Activated naive CD4-positive, alpha-beta T cell (primary cell): ENCODE measurements at places on chromosomes 1 and 21.

DNA sequence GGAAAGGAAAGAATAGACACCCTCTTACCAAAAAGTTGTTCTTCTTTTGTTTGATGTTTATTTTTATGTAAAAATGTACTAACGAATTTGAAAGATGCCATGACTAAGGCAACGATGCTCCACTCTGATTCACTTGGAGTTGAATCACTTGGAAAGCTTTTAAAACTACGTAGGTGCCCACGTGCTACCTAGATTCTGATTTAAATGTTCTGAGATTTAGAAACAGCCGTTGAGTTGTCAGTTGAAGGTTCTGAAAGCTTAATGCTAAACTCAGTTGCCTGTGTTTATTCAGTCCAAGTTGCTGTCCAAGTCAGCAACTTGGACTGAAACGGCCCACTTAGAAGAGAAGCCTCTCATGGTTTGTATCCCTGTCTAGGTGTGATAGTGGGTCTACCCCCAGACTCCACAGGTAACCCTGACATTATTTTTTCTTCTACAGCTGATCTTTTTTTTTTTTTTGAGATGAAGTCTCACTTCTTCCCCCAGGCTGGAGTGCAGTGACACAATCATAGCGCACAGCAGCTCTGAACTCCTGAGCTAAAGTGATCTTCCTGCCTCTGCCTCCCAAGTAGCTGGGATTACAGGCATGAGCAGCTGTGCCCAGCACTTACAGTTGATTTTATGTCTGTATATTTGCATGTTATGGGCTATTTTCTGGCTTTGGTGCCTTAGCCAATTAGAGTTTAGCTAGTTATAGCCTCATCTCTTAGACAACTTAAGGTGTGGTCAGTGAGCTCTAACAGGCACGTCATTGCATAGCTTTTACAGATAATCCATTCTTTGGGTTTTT lies 1.4 kb upstream of the VAMP4 start:
- no peak for DNase-seq

DNA sequence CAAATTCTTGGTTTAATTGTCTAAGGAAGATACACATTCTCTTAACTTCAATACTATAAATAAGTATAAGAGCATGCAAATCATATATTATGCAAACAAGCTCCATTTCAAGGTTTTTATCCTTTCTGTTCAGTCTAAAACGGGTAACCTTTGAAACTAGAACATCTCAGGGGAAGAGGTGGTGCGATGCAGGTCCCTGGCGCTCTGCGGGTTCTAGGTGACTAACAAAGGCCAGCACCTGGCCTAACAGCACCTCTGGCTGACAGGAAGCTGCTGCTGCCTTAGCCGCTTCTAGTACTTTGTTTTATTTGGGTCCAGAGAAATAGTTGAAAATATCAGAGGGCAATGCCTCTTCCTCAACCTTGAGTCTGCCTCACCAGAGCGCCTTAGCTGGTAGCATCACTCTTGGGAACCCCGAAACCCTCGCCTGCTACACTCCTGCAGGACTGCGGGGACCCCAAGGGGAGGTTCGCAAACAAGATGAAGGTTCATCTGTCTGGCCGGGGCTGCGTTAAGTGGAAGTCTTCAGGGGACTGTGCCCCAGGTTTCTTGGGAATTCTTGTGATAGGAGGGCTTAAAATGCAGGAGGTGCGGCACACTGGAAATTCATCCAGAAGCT lies 45.5 kb downstream of the PRDM15 start:
- DNase-seq, result no peak

DNA sequence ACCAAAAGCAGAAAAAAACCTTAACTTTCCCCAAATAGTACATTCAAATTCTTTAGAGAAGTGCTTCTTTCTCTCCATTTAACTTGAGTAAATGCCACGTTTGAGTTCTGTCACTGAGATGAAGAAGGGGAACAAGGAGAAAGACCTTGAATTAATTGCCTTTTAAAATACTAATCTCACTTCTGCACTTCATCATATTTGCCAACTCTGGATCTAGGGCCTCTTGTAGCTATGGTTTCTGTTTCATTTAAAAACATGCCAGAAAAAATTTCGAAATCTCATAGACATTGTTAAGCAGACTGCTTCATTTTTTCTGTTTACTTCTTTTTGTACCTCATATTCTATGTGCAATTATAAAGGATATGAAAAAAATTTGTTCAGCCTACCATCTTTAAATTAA lies 24.6 kb downstream of the MIXL1 start:
- DNase-seq, result no peak

DNA sequence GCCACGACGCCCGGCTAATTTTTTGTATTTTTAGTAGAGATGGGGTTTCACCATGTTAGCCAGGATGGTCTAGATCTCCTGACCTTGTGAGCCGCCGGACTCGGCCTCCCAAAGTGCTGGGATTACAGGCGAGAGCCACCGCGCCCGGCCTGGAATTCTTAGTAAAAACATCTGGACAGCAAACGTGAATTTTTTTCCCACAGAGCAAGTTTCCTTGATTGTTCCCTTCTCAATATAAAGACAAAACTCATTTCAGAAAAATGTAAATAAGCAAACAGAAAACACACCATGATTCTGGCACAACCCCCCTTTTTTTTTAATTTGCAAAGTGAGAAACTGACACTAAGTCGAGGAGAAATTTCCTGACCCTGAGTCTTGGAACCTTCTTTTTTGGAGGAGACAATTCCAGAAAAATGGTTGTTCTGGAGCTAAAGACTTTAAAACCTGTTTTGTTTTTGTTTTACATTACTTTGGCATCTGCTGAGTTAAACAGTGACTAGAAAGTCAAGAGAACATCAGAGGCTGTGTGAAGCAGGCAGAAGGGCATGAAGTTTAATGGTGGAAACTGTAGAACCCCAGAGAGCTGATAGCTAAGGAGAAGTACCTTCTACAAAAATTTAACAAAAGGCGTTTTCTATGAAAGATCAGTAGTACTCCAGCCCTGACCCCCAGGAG lies 10.3 kb upstream of the HMGCS2 start:
- DNase-seq, result no peak

DNA sequence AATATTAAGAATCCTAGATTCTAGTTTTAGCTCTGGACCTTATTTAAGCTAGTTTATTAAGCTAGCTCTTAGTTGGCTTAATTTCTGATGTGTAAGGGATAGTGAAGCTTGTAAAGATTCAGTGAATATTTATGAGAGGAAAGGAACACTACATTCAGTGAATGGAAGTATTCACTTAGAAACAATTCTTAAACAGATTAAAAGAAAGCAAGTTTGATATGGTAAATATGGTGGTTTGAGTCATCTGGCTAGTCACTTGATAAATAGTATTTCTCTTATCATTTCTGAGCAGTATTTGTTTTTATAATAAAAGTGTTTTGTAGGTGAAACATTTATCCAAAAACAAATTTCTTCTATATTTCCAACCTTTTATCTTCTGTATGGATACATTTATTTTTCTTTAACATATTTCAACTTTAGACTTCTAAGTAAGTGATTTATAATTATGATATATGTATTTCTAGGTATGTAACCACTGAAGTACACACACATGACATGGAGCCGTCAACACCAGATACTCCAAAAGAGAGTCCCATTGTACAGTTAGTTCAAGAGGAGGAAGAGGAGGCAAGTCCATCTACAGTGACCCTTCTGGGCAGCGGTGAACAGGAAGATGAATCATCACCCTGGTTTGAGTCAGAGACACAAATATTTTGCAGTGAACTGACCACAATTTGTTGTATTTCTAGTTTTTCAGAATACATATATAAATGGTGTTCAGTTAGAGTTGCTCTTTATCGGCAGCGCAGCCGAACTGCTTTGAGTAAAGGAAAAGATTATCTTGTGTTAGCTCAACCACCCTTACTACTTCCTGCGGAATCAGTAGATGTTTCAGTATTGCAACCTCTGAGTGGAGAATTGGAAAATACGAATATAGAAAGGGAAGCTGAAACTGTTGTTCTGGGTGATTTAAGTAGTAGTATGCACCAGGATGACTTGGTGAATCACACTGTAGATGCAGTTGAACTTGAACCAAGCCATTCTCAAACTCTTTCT lies 55.6 kb downstream of the SUCO start:
- DNase-seq, result no peak

DNA sequence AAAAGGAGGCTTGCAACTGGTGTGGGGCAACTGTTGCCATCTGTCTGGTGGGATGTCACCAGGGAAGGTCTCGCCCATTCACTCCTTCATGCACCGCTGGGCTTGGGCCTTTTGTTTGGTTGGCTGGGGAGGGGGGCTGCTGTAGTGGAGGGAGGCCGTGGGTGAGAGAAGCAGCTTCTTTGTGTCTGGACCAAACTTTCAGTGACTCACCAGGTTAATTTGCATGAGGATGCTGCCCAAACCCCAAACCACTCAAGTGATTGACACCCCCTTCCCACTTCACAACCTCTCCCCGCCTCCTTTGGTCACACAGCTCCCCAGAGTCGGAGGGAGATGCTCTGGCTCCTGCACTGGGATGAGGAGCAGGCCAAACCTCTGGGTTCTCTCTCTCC lies 19.7 kb downstream of the BTG2 start:
- DNase-seq, result no peak

- no peak for DNase-seq
Observed at GRCh38 chr1:174232761-174233160, 73.4 kb downstream of the RABGAP1L start.

GRCh38 chr1:110618668-110619067 lies 12.5 kb upstream of the KCNA2 start:
- DNase-seq, result no peak

DNA sequence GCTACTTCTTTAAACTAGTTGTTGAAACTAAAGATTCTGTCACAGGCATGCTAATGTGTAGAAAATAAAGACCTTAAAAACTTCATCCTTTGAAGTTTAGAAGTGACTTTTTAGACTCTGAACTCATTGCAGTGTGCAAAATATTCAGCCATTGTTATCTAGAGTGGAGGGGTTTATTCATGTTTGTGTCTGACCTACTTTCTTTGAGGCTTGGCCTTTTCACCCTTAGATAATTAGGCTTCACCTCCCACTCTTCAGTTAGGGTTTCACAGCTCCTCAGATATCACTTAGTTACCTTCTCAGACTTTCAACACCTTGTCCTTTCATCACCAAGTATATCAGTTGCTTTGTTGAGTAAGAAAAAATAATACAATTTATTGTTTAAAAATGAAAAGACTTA lies 75.9 kb downstream of the IVNS1ABP start:
- DNase-seq, result no peak

DNA sequence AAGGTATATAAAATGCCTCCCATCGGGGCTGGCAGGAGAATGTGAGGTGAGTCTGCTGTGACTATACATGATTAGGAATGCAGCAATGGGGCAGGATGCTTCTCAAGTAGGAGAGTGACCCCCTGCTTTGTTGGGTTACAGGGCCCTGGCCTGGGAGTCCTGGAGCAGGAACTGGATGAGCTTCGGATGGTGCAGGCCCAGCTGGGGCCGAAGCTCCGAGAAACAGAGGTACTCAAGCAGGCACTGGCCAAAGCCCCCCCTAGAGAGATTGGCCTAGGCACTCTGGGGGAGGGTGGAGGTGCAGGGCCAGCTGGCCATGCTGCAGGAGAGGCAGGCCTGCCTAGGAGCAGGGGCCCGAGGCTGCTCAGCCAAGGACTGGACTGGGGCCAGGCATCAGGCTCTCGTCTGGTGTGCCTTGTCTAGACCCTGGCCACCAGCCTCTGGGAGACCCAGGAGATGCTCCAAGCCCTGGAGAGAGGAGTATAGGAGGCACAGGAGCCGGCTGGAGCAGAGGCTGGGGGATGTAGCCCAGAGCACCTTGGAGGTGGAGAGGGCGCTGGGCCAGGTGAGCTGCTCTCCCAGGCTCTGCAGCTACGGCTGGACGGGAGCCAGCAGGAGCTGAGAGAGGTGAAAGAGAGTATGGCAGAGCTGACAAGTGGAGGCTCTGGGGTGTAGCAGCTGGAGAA lies 32.8 kb upstream of the PKP1 start:
- DNase-seq, result no peak
